ENCODE measurements at places on chromosomes 1 and 21.

DNA sequence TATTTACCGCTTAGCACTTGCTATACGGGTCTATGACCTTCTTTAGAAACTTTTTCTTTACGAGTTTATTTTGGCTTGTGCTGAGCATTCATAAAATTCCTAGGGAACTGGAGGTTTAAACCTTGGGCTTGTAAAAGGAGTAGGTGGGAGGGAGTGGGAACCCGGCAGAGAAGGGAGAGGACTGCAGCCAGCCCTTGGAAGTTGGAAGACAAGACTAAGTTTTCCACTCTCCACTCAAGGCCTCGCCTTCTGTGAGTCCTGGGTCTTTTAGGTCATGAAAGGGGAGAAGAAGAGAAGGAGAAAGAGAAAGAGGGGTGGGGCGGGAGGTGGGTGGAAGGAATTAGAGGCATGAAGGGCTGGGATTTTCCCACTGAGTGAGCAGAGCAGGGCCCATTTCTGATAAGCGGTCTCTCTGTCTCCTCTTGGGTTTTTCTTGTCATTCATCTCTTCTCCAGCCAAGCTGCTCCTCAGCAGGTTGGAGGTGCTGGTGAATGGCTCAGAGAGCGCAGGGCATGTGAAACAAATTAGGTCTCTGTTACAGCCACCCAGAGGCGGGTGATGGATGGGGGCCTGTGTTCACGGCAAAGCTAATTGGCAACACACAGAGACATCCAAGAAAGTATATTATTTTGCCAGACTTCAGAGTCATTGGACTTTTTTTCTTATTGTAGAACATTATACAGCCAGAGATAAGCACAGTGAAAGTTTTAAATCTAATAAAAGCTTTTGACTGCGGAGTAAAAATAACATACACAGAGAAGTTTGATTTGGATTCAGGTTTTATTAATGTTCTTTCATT is 247.3 kb downstream of the FOXD2 start:
- no peak for DNase-seq

- DNase-seq = no peak
Measured at GRCh38 chr21:41622201-41622600, 114.2 kb upstream of the TMPRSS2 start.

GRCh38 chr1:1215080-1215676 is 1.2 kb upstream of the TNFRSF4 start:
- DNase-seq = no peak

GRCh38 chr1:167705250-167705649 is 16.5 kb upstream of the MPZL1 start:
- DNase-seq = no peak

DNA sequence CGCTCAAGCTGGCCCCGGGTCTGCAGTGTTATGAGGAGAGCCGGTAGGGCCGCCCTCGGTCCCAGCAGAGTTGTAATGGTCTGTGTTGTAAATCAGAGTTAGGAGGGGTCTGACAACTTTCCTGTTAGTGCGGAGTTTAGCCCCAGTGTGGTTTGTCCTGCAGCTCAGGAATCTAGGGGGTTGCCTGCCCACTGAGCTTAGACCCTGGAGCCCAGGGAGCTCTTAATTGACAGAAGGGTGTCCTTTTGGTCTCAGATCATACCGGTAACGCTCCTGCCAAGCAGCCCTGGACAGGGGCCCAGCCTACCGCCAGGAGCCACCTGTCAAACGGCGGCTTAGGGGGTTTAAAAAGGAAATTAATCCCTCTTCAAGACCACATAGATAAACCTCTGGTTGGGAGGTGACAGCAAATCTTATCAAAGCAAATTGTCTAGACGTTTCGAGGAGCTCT is 164.4 kb downstream of the DYRK1A start:
- DNase-seq = no peak

DNA sequence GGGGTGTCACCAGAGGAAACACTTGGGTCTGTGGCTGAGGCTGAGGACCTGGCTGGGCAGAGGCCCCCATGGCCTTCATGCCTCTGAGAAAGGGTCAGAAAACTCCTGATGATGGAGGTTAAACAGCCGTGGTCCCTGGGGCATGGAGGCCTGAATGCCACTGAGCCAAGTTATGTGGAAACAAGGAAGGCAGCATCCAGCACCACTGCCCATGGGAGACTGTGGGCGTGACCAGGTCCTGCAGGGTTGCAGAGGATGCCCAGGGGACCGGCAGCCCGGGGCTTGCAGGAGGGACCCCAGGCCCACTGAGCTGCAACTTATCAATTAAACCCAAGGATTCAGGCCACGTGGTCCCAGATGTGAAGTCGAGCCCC is 18.9 kb upstream of the COL6A2 start:
- DNase-seq = no peak

DNA sequence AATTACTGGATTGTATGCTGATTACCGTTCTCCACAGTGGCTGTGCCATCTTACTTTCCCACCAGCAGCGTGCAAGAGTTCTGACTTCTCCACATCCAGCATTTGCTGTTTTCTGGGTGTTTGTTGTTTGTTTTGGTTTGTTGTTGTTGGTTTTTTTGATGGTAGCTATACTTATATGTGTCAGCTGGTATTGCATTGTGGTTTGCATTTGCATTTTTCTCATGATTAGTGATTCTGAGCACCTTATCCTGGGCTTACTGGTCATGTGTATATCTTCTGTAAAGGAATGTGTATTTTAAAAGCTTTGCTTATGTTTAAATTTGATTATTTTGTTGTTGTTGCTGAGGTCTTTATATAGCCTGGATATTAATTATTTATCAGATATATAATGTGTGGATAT is 66.9 kb upstream of the MAP1LC3C start:
- no peak for DNase-seq

GRCh38 chr21:33754481-33754880 is 112.2 kb downstream of the ITSN1 start:
- no peak for DNase-seq

GRCh38 chr1:113999799-114000198 is 20.5 kb downstream of the OLFML3 start:
- no peak for DNase-seq

GRCh38 chr1:27090911-27091310 is 64.0 kb downstream of the SLC9A1 start:
- DNase-seq = no peak

- peak; percentile 64 for DNase-seq
Measured at GRCh38 chr1:214331827-214332423, 51.0 kb downstream of the SMYD2 start.

DNA sequence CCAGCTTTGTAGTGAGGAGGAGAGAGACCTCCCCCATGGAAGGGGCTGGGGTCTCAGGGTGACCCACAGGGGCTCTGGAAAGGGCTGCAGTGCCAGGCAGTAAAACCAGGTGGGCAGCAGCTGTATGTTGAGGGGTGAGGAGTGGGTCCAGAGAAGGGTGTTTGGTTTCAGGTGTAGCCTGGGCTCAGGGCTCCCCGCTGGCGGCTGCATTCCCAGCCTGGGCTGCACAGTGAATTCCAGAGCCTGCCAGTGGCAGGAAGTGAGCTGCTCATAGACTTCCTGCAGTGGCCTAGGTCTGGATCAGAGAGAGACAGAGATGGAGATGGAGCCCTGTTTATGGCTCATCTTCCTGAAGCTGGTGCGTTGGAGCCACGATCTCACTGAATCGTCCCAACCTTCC is 356.4 kb downstream of the PTPRU start:
- DNase-seq = no peak

DNA sequence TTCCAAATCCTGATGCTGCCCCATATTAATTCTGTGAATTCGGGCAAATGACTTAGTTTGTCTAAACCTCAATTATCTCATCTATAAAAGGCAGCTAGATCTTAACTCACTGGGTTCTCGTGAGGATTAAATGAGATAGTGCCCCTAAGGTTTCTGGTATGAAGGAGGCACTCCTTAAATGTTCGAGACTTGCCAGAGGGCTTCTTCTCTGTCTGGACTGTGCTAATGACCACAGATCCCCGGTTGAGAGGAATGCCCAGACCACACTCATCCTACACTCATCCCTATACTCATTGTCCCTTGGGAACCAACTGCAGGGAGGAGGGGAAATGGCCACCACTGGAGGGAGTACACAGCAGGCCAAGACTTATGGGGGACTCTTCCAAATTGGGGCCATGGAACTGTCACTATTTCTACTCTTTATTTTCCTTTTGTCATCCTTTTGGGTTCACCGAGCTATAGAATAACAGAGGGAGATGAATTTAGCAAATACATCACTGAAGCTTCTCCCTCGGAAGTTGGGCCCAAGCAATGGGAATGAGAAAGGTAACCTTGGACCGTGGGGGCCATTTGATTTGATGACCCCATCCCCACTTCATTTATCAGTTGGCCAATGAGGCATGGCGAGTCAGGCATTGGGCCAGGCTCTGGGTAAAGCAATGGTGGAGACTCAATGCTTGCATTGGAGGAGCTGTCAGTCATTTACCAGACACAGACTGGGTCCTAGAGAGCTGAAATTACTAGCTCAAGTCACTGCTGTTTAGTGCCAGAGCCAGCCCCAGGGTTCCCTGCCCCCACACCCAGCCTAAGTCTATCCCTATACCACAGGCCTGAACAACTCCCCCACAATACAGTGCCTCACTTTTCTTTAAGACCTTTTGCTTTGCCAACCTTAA is 5.1 kb downstream of the ATF3 start:
- DNase-seq = no peak

All from KBM-7 (cell line).